ENCODE measurements at places on chromosomes 11 and 22.

DNA sequence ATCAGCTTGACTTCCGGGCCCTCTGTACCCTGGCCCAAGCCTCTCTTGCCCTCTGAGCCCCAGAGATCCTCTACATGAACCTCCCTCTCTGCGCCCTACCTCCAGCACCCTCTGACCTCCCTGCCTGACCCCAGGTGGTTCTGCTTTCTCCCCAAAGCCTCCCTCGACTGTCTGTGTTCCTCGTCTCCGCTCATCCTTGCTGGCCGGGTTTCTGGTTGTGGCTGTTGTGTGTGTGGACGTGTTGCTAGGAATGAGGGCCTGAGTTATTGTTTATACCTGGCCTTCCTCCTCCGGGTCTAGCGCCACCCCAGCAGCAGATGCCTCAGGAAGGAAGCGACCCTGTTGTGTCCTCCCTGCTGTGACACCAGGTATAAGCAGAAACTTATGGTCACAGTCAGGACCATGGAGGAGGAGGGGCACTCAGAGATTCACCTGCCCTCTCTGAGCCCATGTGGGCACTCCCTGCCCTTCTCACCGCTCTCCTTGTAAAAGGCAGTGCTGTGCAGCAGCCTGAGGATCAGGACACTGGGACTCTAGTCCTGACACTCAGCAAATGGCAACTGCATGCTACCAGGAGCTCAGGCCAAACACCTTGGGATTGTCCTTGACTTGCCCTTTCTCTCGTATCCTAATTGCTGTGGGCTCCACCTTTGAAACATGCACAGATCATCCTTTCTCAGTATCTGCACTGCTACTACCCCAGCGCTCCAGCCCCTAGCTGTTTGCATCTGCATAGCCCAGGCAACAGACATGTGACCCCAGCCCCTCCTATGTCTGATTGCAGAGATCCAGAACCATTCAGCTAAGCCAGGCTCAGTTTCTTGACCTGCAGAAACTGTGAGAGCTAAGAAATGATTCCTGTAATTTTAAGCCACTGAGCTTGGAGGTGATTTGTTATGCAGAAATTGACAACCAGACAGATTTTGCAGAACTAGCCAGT is 140.1 kb downstream of the ST3GAL4 start:
- DNase-seq: no peak

- no peak for DNase-seq
These were observed 23.6 kb upstream of the FJX1 start for GRCh38 chr11:35594680-35595079.

- no peak for DNase-seq
These were observed 9.4 kb downstream of the PCF11 start for GRCh38 chr11:83166193-83166866.

DNA sequence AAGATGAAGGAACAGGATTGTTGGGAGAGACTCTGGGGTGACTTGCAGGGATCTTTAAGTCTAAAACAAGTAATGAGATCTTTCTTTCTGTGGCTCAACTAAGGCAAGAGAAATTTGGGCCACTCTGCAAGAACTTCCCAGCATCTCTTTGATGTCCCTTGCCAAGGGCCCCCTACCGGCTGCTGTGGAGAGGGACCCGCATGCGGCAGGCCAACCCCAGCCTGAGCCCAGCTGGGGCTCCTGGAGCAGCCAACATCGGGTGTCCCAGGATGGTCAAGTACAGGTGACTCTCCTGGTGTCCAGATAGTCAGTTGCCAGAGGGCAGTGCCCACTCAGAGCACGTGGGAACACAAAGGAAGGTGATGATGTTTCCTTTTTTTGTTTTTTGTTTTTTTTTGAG is 363.2 kb downstream of the TBC1D22A start:
- DNase-seq: no peak

DNA sequence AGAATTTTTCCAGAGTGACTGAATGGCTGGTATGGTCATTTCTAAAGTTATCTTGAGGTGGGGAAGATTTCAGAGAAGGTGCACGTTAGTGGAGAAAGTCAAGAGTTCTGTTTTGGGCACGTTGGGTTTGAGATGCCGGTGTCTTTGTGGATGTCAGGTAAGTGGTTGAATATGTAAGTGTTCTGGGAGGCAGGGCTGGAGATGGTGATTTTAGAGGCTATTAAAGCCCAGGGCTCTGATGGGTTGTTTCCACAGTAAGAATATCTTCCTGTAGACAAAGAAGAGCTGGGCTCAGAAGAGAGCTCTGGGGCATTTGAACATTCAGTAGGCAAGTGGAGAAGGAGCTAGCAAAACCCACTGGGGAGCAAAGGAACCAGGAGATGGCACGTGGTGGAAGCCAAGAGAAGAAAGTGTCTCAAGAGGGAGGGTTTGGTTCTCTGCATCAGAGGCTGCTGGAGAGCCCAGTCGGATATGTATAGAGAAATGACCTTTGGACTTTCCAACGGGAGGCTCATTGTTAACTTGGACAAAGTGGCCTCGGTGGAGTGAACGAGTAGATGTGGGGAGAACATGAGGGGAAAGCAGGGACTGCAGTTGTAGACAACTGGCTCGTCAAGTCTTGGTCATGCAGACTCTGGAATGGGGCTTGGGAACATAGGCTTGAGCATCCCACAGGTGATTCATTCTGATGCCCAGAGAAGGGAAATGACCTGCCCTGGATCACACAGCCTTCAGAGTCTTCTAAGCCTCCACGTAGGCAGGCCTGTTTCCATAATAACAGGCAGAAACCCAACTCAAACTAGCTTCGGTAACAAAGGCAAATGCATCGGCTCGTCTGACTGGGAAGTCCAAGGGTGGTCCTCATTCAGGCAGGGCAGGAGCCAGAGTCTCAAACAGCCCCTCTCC is 98.4 kb upstream of the PARVA start:
- DNase-seq: no peak

DNA sequence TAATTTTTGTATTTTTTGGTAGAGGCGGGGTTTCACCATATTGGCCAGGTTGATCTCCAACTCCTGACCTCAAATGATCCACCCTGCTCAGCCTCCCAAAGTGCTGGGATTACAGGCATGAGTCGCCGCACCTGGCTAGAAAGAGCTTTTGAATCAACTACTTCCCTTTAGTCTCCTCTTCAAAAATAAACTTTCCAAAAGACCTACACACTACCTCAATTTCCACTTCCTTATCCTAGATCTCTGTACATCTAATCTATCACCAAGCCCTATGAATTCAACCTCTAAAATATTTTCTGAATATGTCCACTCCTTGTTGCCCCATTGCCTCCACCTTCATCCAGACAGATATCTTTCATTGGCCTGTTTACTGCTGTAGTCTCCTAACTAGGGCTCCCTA is 13.1 kb upstream of the DDX6 start:
- DNase-seq: no peak

DNA sequence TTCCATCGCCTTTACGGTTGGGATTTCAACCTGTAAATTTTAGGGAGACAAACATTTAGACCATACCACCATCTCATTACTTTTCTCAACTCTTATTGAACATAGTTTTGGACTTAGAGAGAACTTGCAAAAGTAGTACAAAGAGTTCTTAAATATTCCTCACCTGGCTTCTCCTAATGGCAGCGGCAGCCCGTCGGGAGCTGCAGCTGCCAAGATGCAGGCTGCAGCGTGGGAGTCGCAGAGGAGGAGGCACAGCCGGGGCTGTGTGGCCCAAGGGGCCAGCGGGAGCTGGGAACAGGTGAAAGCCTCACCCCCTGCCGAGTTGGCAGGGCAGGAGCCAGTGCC is 23.1 kb upstream of the RNASEH2C start:
- DNase-seq: no peak

DNA sequence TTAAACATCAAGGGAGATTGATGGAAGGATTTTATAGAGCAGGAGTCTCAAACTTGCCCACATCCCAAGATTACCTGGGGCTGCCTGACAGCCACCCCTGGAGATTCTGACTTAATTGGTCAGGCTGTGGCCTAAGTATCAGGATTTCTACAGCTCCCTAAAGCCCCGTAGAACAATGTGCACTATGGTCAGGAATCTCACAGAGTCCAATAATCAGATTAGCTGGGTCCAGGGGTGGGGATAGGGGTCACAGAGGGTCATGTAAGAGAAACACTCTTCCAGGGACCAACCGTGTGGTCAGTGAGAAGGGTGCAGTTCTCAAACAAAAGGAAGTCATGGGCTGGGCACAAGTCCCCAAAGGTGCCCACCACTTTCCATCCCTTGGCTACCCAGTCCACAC is 20.5 kb upstream of the FBLN1 start:
- DNase-seq: no peak

DNA sequence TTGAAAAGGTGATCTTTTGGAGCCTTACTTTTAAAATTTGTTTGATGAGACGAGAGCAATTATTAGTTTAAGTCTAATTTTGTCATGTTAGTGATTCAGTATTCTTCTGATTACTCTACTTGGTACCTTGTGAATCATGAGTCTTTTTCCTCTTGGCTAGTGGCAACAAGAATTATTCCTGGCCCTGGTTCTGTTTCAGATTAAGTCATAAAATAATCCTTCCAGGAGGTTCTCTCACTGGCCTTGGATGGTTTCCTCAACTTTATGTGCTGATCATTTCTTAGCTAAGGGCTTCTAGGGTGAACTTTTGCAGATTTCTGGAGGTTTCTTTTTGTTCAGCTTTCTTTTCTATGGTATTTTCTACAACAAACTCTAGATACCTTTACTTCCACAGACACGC is 741.8 kb upstream of the LUZP2 start:
- no peak for DNase-seq

GRCh38 chr22:36964106-36964505 is 50.7 kb downstream of the CSF2RB start:
- DNase-seq: no peak

GRCh38 chr11:34633990-34634693 is 13.2 kb downstream of the EHF start:
- peak; percentile 38 for DNase-seq

All from NCI-H1105 (cell line).